ENCODE measurements at places on chromosomes 12 and 14.
A peak's percentile ranks its signal among the peaks of the same experiment; 100 is the strongest.

DNA sequence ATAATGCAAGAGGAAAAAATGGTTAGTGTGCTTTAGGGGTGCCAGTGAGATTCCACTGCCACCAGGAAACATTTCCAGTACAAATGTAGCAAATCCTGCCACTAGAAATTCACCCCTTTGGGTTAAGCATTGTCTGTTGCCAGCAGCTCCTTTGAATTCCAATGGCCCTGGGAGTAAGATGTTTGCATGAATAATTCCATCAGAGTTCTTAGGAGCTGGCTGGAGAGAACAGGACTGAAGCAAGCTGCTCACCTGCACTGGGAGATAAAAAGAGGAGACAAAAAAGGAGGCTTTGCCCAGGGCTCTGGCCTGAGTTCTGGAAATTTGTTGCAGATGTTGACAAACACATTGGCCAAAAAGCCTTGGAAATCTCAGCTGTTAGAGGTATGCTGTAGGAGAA, 57.6 kb downstream of the HSPB8 start:
- DNase-seq = no peak

- no peak for DNase-seq
Measured at GRCh38 chr12:848882-849527, 96.6 kb downstream of the WNK1 start.

- peak; percentile 86 for DNase-seq
Measured at GRCh38 chr12:50597200-50598195, 92.7 kb downstream of the DIP2B start.

DNA sequence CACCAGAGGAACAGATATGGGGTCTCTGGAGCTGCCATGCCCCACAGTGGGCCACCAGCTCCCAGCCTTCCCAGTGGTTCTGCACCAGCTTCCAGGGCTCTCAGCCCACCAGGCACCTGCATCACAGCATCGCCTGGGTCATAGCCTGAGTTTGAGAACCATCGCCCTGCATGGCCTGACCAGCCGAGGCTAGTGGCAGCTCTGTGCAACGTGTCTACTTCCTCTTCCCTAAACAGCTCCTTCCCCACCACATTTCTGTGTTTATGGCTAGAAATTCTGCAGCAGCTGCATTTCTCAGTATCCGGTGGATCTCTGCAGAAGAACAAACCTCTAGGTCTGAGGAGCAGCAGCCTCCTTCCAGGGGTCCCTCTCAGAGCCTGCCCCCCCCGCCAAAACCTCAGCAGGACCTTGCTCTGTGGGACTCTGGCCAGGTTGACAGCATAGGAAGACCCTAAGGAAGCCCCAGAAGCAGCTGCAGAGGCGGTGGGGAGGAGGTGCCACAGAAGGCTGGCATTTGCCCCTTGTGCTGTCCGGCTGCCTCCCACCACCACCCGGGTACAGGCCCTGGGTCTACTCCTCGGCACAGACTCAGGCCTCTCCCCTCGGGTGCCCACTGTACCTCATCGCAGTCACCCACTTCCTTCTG, 47.7 kb downstream of the PSMA6 start:
- peak; percentile 52 for DNase-seq

Data from GM20000 (cell line).